Spinal cord (tissue), 10 donors: ENCODE measurements at places on chromosomes 5 and 9. TPM values are rescaled to one million over a fixed set of nuclear protein-coding genes. Genes with fewer than 3 reads are reported as not detected.

- no peaks in the 10 kb centered on the region for H3K27me3 ChIP-seq
- no peaks in the 10 kb centered on the region for H3K36me3 ChIP-seq
- no peak overlapping the region for H3K4me3 ChIP-seq
- H3K4me1 ChIP-seq, result no peaks in the 10 kb centered on the region
- DNase-seq, result no peak
- H3K27ac ChIP-seq, result no peak overlapping the region
Observed at GRCh38 chr5:128276537-128277216, 193.1 kb downstream of the SLC12A2 start.

The PDCD1LG2 gene
- polyA plus RNA-seq, result 0.32 TPM

The CARD6 gene
- 1.3 TPM for polyA plus RNA-seq

- peaks cover 19% of the 10 kb centered on the region for H3K4me1 ChIP-seq
- no peaks in the 10 kb centered on the region for H3K27me3 ChIP-seq
- peaks cover 28% of the 10 kb centered on the region for H3K36me3 ChIP-seq
- peak overlapping the region; percentile 25 for H3K27ac ChIP-seq
- no peak for DNase-seq
Observed at GRCh38 chr9:129835860-129836223, 584 bp downstream of the USP20 start.

DNA sequence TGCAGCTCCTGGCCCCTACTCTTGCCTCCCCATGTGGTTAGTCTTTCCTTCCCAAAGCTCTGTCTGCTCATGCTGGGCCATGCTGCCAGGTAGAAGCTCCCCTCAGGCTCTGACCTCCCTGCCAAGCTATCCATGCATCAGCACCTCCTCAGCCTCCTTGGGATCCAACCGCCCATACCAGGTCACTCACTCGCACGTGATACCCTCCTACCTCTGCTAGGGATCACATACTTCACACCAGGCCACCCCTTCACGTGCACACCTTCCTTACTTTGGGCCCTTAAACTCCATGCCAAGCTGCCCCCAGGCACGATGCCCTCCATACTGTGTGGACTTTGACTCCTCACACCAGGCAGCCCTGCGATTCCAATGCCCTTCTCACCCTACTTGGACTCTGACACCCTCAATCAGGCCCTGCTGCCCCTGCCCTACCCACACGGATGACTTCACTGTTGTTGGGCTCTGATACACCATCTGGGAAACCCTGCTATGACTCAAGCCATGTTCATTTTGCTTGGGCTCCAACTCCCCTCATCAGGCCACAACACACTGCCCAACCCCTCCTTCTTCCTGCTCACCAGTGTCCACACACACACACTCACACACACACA is 34.1 kb downstream of the ZNF483 start:
- no peak for DNase-seq
- no peak overlapping the region for H3K4me3 ChIP-seq
- H3K4me1 ChIP-seq, result no peaks in the 10 kb centered on the region
- H3K27me3 ChIP-seq, result no peaks in the 10 kb centered on the region

The RGS14 gene
- 9.3 TPM for polyA plus RNA-seq

The SLIT3 gene
- polyA plus RNA-seq, result 20.6 TPM

DNA sequence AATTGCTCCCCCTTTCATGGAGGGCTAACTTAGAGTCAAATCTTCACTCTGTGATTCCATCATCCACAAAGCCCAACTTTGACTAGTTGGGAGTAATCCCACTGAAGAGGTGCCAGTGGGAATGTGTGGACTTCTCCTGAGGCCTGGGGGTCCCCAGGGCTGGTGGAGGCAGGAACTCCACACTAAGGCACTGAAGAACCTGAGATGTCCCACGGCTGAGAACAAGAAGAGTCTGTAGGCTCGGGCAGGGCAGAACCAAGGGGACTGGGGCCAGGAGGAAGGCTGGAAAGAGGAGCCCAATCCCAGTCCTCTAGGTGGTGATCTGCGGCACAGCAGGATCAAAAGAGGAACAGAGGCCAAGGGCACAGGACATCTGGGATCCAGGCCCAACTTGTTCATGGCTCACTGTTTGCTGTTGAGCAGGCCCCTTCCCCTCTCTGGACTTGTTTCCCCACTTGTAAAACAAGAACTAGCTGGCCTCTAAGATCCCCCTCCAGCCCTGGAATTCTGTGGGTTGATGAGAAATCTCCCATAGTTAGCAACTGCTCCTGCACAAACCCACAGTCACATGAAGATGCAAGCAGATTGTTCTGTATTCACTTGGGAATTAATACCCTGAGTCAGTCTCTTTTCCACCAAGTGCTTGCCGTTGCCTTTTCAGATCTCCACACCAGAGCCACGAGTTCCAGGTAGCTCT is 32.7 kb upstream of the ALDH1B1 start:
- no peak overlapping the region for H3K27ac ChIP-seq
- H3K27me3 ChIP-seq, result no peaks in the 10 kb centered on the region
- no peak overlapping the region for H3K4me3 ChIP-seq
- no peak for DNase-seq

The PCDH12 gene
- 8.2 TPM for polyA plus RNA-seq

DNA sequence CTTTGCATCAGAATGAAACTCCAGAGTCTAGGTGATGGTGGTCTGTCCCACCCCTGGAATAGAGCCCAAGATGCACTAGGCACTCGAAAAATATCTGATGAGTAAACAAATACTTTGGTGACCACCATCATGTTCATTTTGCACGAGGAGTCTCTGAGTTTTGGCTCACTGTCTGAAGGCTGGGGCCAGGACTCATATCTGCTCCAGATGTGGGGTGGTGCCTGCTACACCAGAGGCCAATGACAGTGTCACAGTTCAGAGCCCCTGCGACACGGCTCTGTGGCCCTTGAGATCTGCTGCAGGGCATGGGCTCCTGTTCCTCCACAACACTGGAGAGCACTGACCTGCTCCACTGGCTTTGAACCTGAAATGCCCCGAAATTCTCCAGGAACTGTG is 164.6 kb downstream of the ROR2 start:
- no peak overlapping the region for H3K4me3 ChIP-seq
- DNase-seq, result no peak
- H3K36me3 ChIP-seq, result no peaks in the 10 kb centered on the region
- no peaks in the 10 kb centered on the region for H3K27me3 ChIP-seq

DNA sequence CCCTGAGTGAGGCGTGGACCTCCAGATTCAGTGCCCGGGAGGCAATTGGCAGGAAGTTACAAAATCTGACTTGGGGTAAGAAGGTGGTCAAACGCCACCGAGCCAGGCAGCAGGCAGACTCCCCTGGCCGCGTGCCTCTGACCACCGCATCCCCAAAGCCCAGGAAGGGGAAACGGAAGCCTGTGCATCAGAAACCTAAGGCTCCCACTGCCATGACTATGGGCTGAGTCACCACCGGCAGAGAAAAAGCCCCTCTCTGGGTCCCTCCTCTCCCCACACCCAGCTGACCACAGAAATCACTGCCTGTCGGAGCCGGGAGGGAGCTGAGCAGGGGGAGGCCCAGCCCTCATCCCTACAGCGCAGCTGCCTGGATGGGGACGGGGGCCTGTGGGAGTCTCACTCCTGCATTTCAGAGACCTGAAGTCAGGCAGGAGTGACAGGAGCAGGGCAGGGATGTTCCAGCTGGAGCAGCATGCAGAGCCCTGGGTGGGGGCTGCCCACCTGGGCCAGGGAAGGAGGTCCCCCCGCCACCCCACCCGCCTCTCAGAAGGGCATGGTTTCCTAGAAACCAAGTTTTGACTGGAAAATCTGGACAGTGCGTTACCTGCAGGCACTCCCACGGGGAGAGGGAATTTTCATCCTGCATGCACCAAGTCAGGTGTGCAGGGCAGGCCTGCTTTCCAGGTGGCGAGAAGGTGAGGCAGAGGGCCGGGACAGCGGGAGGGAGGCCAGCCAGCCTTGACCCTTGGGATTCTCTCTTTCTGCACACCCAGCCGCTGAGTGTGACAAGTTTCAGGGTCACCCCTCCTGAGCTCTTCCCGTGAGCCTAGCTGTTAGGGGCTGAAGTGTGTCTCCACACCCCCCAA is 68.2 kb downstream of the LRSAM1 start:
- H3K4me3 ChIP-seq, result no peak overlapping the region
- no peak overlapping the region for H3K27ac ChIP-seq
- H3K27me3 ChIP-seq, result no peaks in the 10 kb centered on the region
- peaks cover 27% of the 10 kb centered on the region for H3K4me1 ChIP-seq
- H3K36me3 ChIP-seq, result peaks cover 81% of the 10 kb centered on the region

- DNase-seq, result no peak
- no peaks in the 10 kb centered on the region for H3K4me1 ChIP-seq
- no peaks in the 10 kb centered on the region for H3K27me3 ChIP-seq
Observed at GRCh38 chr9:86052556-86053468, 46.5 kb downstream of the GOLM1 start.

The ADGRD2 gene
- polyA plus RNA-seq, result 29.7 TPM

DNA sequence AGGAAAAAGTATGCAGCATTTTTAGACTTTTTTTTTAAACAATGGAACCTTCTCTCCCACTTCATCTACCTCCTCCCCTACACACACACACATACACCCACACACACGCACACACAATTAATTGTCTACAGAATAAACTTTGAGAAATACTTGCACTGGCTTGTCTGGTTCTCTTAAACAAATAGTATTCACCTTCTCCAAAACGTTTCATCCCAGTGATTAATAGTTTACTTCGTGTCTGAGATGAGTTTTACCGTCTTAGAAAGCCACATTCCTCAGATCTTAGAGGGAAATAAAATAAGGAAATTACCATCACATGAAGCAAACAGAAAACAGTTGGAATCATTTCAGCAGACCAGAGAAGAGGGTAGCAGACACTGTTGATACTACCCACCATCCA is 570.6 kb upstream of the CLINT1 start:
- no peak for DNase-seq
- H3K27ac ChIP-seq, result no peak overlapping the region
- no peaks in the 10 kb centered on the region for H3K27me3 ChIP-seq
- H3K4me1 ChIP-seq, result no peaks in the 10 kb centered on the region
- no peaks in the 10 kb centered on the region for H3K36me3 ChIP-seq
- H3K4me3 ChIP-seq, result no peak overlapping the region

DNA sequence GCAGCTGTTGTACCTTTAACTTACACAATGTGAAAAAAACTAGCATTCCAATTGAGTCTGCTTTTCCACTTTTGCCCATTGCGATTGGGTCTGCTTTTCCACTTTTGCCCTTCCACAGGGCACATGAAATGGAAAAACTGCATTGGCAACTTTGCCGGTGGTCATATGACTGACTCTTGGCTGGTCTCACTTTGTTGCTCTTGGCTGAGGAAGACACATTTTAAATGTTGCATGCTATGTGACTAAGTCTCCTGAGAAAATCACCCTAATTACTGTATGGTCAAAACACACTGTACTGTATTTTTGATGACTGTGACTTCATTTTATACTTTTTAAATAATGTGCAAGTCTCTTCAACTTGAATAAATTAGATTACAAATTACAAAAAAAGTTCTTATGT is 1.6 kb upstream of the OXCT1 start:
- no peak overlapping the region for H3K4me3 ChIP-seq
- no peaks in the 10 kb centered on the region for H3K36me3 ChIP-seq
- H3K27me3 ChIP-seq, result no peaks in the 10 kb centered on the region
- H3K4me1 ChIP-seq, result peaks cover 20% of the 10 kb centered on the region
- no peak overlapping the region for H3K27ac ChIP-seq
- no peak for DNase-seq

DNA sequence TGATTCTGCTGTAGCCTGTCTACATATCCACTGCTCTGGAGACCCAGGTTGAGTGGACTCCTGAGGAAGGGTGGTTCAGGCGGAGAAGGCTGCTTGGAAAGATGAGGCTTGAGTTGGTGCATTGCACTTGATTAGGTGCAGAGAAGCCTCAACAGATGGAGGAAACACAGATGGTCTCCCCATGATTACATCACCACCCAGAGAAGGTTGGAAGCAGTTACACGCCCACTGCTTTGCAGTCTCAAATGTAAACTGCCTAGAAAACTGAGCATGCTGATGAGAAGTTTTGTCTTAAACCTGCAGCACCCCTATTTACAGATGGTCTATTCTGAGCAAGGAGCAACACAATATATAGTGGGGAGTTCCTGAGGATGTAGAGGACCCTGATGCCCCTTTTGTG is 266.6 kb downstream of the PIK3R1 start:
- H3K36me3 ChIP-seq, result no peaks in the 10 kb centered on the region
- no peaks in the 10 kb centered on the region for H3K27me3 ChIP-seq
- no peak overlapping the region for H3K4me3 ChIP-seq
- DNase-seq, result no peak

- DNase-seq, result no peak
- no peaks in the 10 kb centered on the region for H3K36me3 ChIP-seq
- peaks cover 3% of the 10 kb centered on the region for H3K4me1 ChIP-seq
- H3K27ac ChIP-seq, result no peak overlapping the region
- no peaks in the 10 kb centered on the region for H3K27me3 ChIP-seq
Observed at GRCh38 chr9:77820293-77820954, 172.3 kb upstream of the GNA14 start.

GRCh38 chr5:169580964-169581363 is 2.6 kb upstream of the SPDL1 start:
- no peaks in the 10 kb centered on the region for H3K36me3 ChIP-seq
- H3K27me3 ChIP-seq, result no peaks in the 10 kb centered on the region
- H3K4me1 ChIP-seq, result peaks cover 5% of the 10 kb centered on the region
- H3K4me3 ChIP-seq, result no peak overlapping the region
- no peak for DNase-seq

DNA sequence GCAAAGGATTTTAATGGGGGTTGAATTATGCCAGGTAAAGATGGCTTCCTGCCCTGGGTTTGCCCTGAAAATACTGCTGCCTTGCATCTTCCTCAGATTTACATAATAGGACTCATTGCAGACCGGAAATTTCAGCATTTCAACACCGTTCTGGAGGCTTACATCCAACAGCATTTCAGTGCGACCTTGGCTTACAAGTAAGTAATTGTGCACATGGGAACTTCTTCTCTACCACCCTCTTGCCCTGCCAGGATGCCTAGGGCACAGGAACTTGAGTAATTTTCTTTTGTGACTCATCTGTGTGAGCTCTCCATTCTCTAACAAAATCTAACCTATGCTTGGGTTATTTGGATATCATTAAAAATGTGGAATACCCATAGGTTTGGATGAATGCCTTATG is 80.2 kb downstream of the DOCK2 start:
- H3K36me3 ChIP-seq, result no peaks in the 10 kb centered on the region
- H3K27ac ChIP-seq, result no peak overlapping the region
- H3K4me1 ChIP-seq, result no peaks in the 10 kb centered on the region
- peaks cover 2% of the 10 kb centered on the region for H3K27me3 ChIP-seq
- no peak for DNase-seq
- H3K4me3 ChIP-seq, result no peak overlapping the region

DNA sequence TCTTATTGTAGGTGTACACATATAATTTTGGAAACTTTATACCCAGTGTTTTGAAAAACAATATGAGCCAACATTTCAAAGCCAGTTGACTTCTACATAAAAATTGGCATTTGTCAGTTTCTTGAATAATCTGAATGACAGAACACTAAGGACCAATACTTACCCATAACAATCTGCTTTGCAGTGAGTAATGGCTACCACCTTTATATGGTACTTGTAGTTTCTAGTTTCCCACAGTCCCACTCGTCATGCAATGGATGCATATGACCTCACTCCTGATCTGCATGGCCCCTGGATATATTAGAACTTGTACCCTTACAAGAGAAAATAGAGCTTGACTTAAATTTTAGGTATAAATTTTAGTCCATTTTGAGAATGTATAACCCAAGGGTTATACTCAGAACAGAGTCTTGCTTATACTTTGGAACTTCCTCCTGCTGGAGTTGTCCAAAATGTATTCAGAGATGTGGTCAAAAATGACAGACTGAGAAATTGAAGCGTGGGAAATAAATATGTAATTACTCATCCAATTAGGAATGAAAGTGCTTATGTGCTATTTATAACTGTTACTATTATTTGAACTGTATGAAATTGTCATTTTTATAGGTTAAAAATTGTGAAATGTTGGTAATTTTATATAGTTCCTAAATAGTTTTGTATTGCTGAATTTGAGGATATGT is 19.5 kb downstream of the XRCC4 start:
- no peaks in the 10 kb centered on the region for H3K4me1 ChIP-seq
- H3K36me3 ChIP-seq, result no peaks in the 10 kb centered on the region
- H3K27ac ChIP-seq, result no peak overlapping the region
- H3K4me3 ChIP-seq, result no peak overlapping the region
- H3K27me3 ChIP-seq, result no peaks in the 10 kb centered on the region
